ENCODE measurements at places on chromosomes 12 and 14.

GRCh38 chr12:106956048-106956578, 406 bp downstream of the TMEM263 start:
- peak; percentile 60 for DNase-seq

DNA sequence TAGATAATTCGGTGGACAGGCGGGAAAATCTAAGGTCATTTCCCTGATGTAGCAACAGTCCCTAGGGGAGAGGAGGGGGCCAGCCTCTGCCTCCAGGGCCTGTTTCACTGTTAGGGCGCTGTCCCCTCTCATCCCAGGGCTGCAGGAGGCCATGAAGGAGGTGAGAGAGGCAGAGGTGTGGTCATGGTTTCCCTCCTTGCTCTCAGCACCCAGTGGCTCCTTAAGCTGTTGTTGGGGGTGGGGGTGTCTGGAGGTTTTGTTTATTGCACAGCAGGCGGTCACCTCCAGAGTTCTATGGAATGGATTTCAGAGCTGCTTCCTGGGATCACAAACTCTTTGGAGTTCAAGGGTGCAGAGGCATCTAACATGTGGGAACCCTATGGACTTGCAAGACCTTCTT, 212.5 kb upstream of the RTL1 start:
- no peak for DNase-seq

GRCh38 chr12:15757553-15758255, 31.5 kb downstream of the EPS8 start:
- no peak for DNase-seq

GRCh38 chr14:34365309-34365915, 96.6 kb downstream of the SPTSSA start:
- DNase-seq: no peak

GRCh38 chr14:65290830-65291229, 121.7 kb upstream of the FUT8 start:
- no peak for DNase-seq

- DNase-seq: no peak
Measured at GRCh38 chr14:88559852-88560251, 3.0 kb upstream of the ZC3H14 start.

GRCh38 chr12:51424094-51424661, 453 bp upstream of the SLC4A8 start:
- no peak for DNase-seq

DNA sequence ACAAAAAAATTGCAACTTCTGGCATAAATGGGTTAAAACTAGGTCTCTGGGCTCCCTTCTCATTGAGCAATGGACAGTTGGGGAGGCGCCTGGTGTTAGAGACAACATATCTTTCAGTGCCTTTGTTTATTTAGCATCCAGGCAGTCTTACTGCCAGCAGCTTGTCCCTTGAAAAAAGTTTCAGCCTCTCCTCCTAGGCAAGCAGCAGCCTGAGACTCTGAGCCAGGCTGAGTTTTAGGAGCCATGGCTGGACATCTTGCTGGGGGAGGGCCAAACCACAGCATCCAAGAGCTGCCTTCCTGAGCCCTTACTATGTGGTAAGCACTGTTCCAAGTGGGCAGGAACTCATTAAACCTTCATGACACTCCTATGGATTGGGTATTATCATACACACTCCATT, 10.1 kb upstream of the JDP2 start:
- DNase-seq: no peak

GRCh38 chr12:101173197-101173749, 36.8 kb downstream of the SLC5A8 start:
- no peak for DNase-seq

DNA sequence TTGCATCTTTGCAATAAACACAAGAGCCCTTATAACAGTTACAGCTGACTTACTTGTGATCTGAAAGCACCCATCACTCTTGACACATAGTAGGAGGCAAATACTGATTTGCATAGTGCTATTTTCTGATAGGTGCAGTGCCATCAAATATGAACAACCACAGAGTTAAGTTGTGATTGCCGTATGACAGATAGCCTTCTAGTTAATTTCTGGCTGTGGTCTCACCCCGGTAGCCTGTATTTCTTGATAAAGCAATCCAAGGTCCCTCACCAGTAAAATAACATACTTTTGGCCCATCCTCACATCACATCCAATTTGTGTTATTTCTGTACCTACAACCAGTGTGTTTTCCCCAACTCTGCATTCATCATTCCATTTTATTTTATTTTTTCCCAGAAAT, 23.3 kb upstream of the STYK1 start:
- DNase-seq: no peak

- DNase-seq: no peak
Measured at GRCh38 chr12:104641862-104642261, 185.1 kb downstream of the CHST11 start.

GRCh38 chr12:108827941-108828340, 29.4 kb downstream of the SSH1 start:
- DNase-seq: no peak

GRCh38 chr14:22748631-22749068, 17.8 kb upstream of the OXA1L start:
- DNase-seq: no peak
